ENCODE measurements at places on chromosomes 7 and 10. TPM values are rescaled to one million over a fixed set of nuclear protein-coding genes. Genes with fewer than 3 reads are reported as not detected.

DNA sequence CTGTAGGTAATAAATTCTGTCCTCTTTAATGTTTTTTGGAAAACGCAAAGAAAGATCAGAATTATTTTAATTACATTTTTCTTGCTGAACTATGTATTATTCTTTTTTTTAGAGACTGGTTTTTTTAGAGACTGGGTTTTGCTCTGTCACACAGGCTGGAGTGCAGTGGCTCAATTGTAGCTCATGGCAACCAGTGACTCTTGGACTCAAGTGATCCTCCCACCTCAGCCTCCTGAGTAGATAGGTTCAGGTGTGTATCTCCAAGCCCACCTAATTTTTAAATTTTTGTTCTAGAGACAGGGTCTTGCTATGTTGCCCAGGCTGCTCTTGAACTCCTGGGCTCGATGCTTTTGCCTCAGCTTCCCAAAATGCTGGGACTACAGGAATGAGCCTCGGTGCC is 5.3 kb upstream of the DENND10 start:
- H3K27me3 ChIP-seq = no peaks in the 10 kb centered on the region
- peaks cover 15% of the 10 kb centered on the region for H3K4me1 ChIP-seq
- H3K4me3 ChIP-seq = no peak overlapping the region
- DNase-seq = no peak
- no peaks in the 10 kb centered on the region for H3K36me3 ChIP-seq

DNA sequence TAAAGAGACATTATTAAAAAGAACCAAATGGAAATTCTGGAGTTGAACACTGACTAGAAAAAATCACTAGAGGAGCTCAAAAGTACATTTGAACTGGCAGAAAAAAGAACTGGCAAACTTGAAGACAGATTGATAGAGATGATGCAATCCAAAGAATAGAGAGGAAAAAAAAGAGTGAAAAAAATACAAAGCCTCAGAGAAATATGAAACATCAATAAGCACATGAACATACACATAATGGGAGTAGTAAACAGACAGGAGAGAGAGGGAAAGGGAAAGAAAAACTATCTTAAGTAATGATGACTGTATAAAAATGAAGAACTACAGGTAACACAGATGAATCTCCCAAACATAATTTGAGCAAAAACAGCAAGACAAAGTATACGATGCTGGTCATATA is 61.1 kb downstream of the CNOT4 start:
- H3K36me3 ChIP-seq = no peaks in the 10 kb centered on the region
- H3K27me3 ChIP-seq = no peaks in the 10 kb centered on the region
- H3K4me3 ChIP-seq = no peak overlapping the region
- no peak for DNase-seq

DNA sequence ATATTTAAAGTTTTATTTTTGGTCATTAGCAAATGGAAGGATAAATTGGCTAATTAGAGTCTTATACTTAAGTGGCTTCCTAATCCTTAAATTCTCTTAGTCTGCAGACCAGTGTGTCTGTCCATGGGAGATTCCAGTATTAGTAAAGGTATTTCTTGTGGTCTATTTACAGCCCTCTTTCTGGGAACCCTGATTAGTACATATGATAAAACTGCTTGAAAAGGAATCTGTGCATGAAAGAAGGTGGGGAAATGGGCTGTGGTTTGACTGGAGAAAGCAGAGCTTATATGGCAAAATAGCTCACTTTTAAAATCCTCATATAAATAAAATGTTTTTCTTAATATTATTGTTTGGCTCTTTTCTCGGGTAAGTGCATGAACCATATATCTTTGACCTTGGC is 124.5 kb upstream of the RHOBTB1 start:
- no peak for DNase-seq
- no peak overlapping the region for H3K4me3 ChIP-seq
- H3K27me3 ChIP-seq = no peaks in the 10 kb centered on the region
- no peaks in the 10 kb centered on the region for H3K36me3 ChIP-seq
- no peak overlapping the region for H3K27ac ChIP-seq

GRCh38 chr10:109892931-109893330 is 30.4 kb downstream of the XPNPEP1 start:
- H3K4me3 ChIP-seq = no peak overlapping the region
- no peaks in the 10 kb centered on the region for H3K36me3 ChIP-seq
- no peak overlapping the region for H3K27ac ChIP-seq
- H3K27me3 ChIP-seq = no peaks in the 10 kb centered on the region

Gene HECW1
- total RNA-seq = not detected

DNA sequence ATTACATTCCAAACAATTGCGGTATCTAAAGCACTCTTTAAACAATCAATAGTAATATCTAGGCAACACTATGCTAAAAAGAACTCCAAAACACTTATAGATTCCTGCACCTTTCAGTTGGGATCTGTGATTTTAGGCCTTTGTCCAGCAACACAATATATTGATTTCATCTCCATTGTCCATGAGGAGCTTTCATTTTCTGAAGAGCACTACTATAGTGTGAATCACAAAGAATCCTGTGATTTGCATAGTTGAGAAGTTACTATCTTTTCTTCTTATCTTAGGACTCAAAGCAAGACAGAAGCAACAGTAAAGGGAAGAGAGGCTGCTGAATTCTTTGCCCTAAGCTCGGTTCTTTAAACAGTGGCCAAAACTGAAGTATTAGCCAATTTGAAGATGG is 846.8 kb downstream of the IPMK start:
- no peaks in the 10 kb centered on the region for H3K4me1 ChIP-seq
- no peak for DNase-seq

Gene ZNF425
- 4.9 TPM for total RNA-seq

GRCh38 chr7:99083733-99084132 is 60.2 kb downstream of the SMURF1 start:
- DNase-seq = no peak
- H3K4me3 ChIP-seq = no peak overlapping the region
- no peaks in the 10 kb centered on the region for H3K36me3 ChIP-seq
- no peak overlapping the region for H3K27ac ChIP-seq
- H3K4me1 ChIP-seq = no peaks in the 10 kb centered on the region

All from naive thymus-derived CD4-positive, alpha-beta T cell (primary cell).